Activated CD8-positive, alpha-beta memory T cell treated with anti-CD3 and anti-CD28 coated beads for 4 hours (primary cell): ENCODE measurements at places on chromosomes 12 and 14.

DNA sequence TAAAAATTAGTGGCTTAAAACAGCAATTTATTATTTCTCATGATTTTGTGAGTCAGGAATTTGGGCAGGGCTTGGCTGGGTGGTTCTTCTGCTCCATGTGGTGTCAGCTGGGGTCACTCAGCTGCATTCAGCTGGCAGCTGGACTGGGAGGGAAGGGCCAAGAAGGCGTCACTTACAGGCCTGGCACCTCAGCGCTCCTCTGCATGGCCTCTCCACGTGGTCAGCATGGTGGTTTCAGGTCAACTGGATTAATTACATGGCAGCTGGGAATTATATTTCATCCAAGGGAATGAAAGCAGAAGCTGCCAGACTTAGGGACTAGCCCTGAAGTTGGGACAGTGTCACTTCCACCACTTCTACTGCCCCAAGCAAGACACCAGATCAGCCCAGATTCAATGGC, 27.5 kb upstream of the IRF2BPL start:
- no peak for DNase-seq

DNA sequence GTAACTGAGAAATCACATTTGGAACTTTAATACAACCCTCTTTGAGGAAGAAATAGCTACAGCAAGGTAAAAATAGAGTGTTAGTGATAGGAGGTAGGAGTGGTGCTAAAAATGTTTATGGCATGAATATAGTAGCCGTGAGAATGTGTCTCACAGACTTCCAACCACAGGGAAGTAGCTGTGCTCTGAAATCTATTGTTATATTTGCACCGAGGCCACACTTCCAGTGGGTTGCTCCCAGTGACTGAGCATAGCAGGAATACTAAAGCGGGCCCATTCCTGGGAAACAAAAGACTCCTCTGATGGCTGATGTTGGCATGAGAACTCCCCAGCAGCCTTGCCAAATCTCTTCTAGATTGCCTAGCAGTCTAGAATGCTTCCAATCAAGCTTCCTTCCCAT, 174.1 kb upstream of the PLXNC1 start:
- no peak for DNase-seq

DNA sequence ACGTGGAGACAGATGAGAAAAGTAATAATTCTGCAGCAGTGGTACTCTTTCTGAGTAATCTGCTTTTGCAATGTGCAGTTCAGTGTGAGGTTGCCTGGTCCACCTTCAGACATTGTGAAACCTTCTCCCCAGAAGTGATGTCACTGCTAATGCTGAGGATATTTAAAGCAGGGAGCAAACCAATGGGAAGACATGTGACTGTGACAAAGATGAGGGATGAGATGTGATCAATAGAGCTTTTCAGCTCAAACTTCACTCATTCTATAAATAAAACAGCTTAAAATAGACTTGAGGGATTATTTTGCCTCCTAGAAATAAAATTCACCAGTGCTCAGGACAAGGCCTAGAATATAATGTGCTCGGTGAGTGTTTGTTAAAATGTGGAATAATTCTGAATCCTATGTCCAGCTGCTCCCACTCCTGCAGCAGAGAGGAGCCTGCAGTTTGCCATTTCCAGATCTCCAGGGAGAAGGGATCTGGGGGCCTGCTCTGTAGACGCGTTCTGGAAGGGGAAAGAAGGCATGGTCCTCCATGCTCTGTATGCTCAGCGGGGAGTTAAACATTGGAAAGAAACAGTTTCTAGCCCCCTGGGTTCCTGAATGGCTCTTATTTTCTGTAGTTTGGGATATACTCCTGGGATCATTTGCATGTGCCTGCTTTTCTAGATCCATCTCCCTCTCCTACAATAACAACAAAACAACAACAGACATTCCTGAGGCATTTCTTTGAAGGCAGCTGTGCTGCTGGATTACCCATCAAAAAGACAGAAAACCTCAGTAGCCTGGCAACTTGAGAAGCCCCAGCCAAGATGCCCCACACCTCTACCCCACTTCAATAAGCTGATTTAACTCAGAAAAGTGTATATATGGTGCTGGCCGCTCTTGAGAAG, 8.9 kb downstream of the SLC7A8 start:
- DNase-seq = no peak

GRCh38 chr14:54211551-54212308, 185.1 kb upstream of the CDKN3 start:
- DNase-seq = no peak

- no peak for DNase-seq
Observed at GRCh38 chr12:115320967-115321366, 637.0 kb upstream of the TBX3 start.

DNA sequence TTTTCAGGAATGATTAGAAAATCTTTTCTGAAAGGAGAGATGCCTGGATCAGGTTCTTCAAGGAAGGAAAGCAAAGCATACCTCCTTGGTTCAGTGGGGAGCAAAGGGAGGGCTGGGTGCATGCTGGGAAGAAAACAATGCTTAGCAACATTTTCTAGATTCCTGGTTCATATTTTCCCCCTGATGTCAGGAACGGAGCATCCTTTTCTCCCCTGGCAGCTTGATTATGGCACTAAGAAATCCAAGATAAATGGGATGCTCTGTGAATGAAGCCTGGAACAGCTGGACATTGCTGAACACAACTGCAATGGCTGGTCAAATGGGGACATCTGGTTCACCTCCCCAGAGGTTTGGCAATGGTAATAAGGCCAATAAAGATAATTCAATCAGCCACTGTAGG, 50.9 kb downstream of the KCNA5 start:
- DNase-seq = no peak

GRCh38 chr12:5388581-5389535, 43.0 kb upstream of the NTF3 start:
- DNase-seq = no peak

- no peak for DNase-seq
Observed at GRCh38 chr12:69834576-69834975, 9.5 kb downstream of the MYRFL start.

DNA sequence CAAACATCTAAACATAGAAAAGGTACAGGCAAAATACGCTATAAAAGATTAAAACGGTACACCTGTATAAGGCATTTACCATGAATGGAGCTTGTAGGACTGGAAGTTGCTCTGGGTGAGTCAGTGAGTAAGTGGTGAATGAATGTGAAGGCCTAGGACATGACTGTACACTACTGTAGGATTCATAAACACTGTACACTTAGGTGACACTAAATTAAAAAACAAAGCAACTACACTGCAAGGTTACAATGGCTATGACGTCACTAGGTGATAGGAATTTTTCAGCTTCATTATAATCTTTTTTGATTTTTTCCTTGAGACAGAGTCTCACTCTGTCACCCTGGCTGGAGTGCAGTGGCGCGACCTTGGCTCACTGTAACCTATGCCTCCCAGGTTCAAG, 269.2 kb downstream of the KSR2 start:
- no peak for DNase-seq

DNA sequence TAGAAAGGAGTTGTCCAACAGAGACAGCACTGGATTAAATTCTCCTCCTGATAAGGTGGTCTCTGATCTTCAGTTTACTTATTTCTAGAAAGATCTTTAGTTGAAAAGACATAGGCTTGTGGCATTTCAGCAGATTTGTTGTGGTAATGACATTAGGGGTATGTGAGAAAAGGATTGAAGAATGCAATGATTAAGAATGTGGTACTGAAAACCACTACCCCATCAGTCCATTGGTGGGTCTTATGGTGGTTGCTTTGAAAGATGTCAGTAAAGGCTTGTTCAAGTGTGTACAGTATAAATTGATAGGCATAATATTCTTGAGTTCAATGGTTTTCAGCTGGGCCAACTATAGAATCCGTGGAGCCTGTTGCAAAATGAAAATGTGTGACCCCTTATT, 10.8 kb downstream of the PPFIBP1 start:
- no peak for DNase-seq
